ENCODE measurements at places on chromosomes 3 and 15. TPM values are rescaled to one million over a fixed set of nuclear protein-coding genes. Genes with fewer than 3 reads are reported as not detected.
A peak's percentile ranks its signal among the peaks of the same experiment; 100 is the strongest.

DNA sequence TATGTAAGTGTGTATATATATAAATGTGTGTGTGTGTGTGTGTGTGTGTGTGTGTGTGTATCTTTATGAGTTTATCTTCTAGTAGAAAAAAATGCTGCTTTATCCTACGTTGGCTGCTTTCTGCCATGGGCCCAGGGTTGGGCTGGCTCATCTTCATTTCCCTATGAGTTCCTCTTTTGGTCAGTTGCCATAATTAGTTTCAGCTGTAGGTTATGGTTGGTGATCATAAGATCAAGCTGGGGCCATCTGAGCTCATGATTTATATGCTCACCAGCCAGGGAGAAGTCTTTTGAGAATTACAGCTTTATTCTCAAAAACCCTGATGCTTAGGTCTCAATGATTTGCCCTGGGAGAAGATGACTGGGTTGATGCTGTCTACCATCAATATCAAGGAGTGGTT is 775.8 kb upstream of the ARPP21 start:
- DNase-seq, result no peak

DNA sequence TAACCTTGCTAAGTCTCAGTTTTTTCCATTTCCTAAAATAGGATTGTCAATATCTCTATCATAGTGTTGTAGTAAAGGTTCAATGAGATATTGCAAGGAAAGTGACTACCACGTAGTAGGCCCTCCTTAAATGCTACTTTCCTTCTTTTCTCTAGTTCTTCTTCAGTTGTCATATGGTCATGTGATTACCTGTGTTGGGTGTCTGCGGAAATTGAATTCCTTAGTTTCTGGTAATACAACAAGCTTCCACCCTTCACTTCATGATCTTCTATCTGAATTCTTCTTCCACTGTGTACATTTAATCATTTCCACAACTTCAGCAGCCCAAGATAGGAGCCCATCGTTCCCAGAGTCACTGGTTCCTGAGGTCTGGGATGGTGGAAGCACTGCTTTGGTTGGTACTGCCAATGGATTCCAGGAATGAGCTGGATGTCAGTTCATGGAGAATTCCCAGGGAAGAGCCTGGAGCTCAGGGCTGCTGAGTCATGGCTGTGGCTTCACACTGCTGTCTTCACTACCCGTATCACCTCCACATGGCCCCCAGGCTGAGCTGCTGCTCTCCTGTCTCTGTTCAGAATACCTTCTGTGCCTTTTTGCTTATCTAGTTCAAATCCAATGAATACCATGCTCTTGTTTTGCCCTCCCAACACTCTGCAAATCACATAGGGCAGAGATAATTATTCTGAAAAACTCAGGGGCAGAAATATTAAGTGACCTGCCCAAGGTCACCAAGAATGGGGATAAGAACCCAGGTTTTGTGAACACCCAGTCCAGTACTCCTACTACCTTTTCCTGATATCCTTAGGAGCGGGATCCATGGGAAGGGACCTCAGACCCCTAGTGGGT is 98.6 kb downstream of the RPL39L start:
- DNase-seq, result no peak

DNA sequence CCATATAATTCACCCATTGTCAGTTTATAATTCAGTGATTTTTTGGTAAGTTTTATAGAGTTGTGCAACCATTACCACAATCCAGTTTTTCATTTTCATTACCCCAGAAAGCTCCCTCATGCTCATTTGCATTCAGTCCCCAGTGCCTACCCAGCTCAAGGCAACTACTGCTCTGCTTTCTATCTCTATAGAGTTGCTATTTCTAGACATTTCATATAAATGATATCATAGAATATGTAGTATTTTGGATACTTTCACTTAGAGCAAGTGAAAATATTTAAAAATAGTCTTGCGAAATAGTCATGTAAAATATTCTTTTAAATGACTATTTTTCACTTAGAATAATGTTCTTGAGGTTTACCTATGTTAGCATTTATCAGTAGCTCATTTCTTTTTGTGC is 42.1 kb downstream of the ZNF654 start:
- no peak for DNase-seq

GRCh38 chr15:75062706-75063105 is 39.3 kb downstream of the PPCDC start:
- DNase-seq, result no peak

DNA sequence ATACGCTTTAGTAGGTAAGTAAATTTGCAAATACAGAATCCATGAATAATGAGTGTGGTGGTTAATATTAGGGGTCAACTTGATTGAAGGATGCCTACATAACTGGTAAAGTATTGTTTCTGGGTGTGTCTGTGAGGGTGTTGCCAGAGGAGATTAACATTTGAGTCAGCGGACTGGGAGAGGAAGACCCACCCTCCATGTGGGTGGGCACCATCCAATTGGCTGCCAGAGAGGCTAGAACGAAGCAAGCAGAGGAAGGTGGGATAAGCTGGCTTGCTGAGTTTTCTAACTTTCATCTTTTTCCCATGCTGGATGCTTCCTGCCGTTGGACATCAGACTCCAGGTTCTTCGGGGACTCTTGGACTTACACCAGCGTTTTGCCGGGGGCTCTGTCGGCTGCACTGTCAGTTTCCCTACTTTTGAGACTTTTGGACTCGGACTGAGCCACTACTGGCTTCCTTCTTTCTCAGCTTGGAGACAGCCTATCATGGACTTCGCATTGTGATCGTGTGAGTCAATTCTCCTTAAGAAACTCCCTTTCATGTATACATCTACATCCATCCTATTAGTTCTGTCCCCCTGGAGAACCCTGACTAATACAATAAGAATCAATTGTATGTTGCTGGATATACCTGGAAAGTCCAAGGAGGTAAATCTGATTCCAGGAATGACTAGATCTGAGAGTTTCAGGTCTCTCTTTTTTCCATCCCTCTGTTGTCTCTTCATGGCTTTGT is 25.8 kb upstream of the NEDD4 start:
- DNase-seq, result no peak

- DNase-seq, result no peak
Measured at GRCh38 chr3:39330824-39331223, 1.3 kb downstream of the CCR8 start.

GRCh38 chr3:188051801-188052168 is 102.2 kb upstream of the LPP start:
- DNase-seq, result no peak

- DNase-seq, result no peak
Measured at GRCh38 chr3:172471903-172472302, 23.6 kb upstream of the GHSR start.

DNA sequence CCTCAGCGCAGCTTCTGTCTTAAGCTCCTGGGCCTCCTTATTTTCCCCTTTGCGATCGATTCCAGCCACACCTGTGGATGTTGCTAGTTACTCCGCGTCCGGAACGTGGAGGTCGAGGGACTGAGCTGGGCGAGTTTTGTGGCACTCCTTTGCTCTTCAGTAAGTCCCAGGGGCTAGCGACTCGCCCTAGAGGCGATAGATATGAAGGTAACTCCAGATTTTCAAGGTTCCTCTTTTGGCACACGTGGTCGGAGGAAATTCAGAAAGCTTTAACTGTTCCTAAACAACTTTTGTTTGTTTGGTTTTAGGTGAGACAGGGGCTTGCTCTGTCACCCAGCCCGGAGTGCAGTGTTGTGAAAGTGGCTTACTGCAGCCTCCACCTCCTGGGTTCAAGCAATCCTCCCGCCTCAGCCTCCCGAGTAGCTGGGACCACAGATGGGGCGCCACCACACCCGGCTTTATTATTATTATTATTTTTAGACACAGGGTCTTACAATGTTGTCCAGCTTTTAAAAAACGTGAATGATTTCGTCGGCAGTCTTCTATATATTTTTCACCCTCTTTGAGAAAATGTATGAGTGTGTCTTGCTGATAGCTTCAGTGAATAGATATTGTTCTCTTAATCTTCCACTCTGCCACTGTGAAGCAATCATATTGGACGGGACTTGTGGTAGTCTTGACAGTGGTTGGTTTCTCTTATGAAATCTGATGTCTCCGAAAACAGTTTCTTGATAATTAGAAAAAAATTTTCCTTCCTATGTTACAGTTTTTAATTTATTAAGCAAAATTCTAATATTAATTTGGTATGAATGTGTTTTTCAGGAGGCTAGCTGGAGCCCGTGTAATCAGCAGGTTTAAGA is 785 bp downstream of the MFSD1 start:
- DNase-seq, result no peak

GRCh38 chr3:114299421-114299820 is 5.6 kb downstream of the TIGIT start:
- DNase-seq, result no peak

DNA sequence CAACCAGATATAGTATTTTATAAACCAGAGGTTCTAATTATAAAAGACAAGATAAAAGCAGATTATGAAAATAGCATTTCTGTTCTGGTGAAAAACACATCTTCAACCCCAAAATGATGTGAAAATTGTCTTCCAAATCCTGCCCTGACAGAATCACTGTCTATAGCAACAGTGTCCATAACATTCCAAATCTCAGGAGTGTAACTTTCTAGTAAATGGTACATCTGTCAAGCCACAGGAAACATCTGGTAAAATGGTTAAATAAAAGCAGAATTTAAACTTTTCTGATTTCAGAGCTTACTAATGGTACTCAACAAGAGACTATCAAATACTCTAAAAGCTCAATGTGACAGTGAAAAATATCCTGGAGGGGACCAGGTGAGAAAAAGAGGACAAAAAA is 60.5 kb downstream of the VGLL4 start:
- no peak for DNase-seq

DNA sequence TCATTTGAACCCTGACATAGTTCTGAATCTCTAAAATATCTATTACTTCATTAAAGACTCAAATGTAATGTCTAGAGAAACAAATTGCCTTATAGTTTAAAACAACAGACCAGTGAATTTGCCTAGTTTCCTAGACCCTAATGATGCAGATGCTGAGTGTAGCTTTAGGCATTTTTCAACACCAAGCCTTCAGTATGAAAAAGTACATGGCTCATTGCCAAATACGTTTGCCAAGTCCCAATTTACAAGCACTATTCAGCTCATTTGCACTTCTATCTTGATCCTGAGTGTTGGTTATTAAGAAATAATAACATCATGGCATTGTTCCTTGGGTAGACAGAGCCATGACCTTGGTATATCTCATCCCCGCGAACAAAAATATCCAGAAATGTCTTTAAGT is 46.8 kb downstream of the EOMES start:
- no peak for DNase-seq

DNA sequence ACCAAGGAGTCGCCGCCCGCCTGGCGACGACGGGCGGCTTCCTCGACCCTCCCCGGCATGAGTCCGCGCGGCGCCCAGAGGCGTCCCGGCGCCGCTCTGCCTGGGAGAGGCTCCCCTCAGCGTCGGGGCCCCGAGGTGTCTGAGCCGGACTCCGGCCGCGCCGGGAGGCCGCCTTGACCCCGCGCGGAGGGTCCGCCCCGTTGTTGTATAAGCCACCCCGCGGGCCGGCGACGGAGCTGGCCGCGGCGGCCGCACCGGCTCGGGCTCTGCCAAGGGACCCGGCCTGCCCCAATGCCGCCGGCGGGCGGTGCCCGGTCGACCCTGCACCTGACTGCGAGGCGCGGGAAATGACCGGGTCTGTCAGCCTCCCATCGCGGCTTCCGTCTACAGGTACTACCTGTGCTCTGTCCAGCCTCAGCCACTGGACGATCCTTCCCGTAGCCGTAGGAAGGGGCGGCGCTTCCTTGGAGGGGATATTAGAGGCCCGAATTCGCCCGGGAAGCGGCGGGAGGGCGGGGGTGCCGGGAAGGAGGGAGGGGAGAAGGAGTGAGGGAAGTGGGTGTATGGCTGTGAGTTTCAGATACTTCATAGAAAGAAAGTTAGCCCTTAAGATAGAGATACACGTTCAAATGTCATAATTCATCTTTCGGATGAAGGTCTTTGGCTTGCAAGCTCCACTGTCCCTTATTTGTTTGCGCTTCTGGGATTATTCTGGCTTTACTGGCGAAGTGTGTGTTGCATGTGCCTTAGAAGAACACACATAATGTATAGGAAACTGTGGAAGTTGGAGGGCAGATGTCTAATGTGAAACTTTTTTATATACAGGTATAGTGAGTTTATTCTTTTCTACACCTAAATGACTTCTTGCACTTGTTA is 620 bp downstream of the ABHD5 start:
- peak; percentile 85 for DNase-seq

DNA sequence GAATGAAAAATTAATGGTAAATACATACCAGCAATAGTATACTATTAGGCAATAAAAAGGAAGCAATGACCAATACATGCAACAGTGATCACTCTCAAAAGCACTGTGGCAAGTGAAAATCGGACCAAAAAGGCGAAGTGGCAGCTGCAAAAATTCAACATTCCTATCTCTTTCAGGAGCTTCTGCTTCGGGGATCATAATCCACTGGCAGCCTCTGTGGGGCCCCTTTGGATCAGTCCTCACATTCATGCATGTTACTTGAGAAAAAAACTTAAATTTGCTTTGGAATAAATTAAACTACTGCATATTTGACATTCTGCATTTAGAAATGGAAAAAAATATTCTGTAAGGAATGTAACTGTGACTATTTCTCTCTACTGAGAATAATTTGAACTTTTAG is 425.6 kb downstream of the NR2F2 start:
- no peak for DNase-seq

GRCh38 chr15:73001840-73002239 is 50.4 kb upstream of the NEO1 start:
- DNase-seq, result no peak

- no peak for DNase-seq
Measured at GRCh38 chr3:111684640-111685039, 89.5 kb upstream of the ZBED2 start.

GRCh38 chr3:128385080-128385832 is 81.4 kb downstream of the DNAJB8 start:
- DNase-seq, result peak; percentile 64

- no peak for DNase-seq
Measured at GRCh38 chr3:126269354-126269753, 87.9 kb downstream of the KLF15 start.

DNA sequence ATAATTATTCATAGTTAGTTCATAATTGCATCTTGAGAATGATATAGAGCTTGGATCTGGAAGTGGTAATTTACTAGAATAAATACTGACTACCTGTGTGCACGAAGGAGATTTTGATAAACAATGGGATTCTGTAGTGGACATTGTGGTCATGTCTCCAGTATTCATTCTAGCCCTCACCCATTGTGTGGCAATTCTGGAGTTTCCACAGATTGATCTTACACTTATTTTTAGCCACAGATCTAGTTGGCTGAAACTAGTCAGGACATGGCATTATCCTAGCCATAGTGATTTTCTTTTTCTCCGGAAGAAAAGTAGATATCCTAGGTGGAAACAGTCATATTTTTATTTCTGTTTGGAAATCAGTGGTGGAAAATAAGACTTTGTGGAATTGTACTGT is 833.1 kb downstream of the NAALADL2 start:
- DNase-seq, result no peak

GRCh38 chr3:136858381-136858780 is 3.6 kb upstream of the NCK1 start:
- no peak for DNase-seq

The CA12 gene
- polyA plus RNA-seq, result 7.5 TPM

The GNB4 gene
- 1.7 TPM for polyA plus RNA-seq

The CYP11A1 gene
- polyA plus RNA-seq, result 0.09 TPM

The UROC1 gene
- 0.09 TPM for polyA plus RNA-seq

The ADAMTS9 gene
- polyA plus RNA-seq, result 19.2 TPM

The XYLB gene
- 2.4 TPM for polyA plus RNA-seq

The CSPG5 gene
- 0.40 TPM for polyA plus RNA-seq

The CCDC39 gene
- polyA plus RNA-seq, result 0.16 TPM

The SOX14 gene
- polyA plus RNA-seq, result not detected

The RBM6 gene
- 249 TPM for polyA plus RNA-seq

The FGD5 gene
- polyA plus RNA-seq, result 2.6 TPM

The IL17RC gene
- polyA plus RNA-seq, result 55.7 TPM

The THSD4 gene
- 7.8 TPM for polyA plus RNA-seq

The MKRN3 gene
- 0.42 TPM for polyA plus RNA-seq

The CCK gene
- 0.23 TPM for polyA plus RNA-seq

Measured in pancreas (tissue), 10 donors.